ENCODE measurements at places on chromosomes 3 and 15.
A peak's percentile ranks its signal among the peaks of the same experiment; 100 is the strongest.

DNA sequence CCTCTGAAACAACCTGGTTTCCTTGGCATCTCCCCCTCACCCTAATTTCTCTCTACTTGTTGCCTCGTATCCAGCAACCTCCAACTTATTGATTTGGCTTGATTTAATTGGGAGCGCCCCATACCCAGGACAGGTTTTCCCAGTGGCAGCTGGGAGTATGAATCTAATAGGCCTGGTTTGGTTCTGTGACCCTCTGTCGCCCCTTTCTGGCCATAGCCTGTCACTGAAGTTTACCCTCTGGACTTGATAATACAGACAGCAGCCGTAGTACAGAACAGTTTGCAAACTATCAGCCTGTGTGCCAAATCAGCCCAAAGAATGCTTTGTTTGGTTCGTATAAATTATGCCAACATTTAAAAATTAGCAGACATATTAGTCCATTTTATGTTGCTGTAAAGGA, 525.1 kb upstream of the GOLIM4 start:
- H3K4me3 ChIP-seq: no peak overlapping the region
- no peaks in the 10 kb centered on the region for H3K4me1 ChIP-seq
- H3K36me3 ChIP-seq: no peaks in the 10 kb centered on the region
- H3K27me3 ChIP-seq: no peaks in the 10 kb centered on the region
- DNase-seq: peak; percentile 31

DNA sequence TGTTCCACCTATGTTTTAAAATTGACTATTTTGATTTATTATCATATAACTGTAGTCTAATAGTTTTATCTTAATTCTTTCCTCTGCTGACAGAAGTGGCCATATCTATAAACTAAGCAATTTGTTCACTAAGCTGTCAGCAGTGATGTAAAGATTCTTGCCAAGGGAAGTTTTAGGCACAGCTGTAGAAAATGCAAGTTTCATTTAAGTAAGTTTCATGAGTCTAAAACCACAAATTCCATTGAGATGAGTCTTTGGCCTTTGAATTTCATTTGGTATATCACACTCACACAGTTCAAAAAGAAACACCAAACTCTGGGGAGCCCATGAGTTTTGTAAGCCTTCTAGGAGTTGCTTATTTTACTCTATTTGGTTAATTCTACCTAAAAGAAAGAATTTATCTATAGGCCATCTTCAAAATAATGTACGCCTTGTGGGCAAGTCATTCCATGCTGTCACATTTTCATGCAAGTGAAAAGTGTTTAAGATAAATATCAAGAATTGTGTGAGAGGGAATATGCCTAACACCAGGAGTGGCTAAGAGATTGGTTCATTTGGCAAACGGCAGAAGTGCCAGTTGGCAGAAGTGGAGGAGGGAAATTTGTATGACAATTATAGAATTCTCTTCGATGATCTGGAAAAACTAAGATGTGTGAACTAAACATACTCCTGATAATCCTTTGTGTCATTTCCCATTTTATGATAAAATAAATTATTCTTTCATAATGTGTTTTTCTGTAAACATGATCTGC, 292.9 kb downstream of the ZIC4 start:
- DNase-seq: peak; percentile 89
- no peaks in the 10 kb centered on the region for H3K27me3 ChIP-seq
- H3K4me1 ChIP-seq: no peaks in the 10 kb centered on the region
- H3K4me3 ChIP-seq: no peak overlapping the region
- peak overlapping the region; percentile 92 for H3K27ac ChIP-seq

- peaks cover 30% of the 10 kb centered on the region for H3K36me3 ChIP-seq
- DNase-seq: no peak
- H3K4me3 ChIP-seq: no peak overlapping the region
Observed at GRCh38 chr3:47054412-47054811, 74.9 kb downstream of the NBEAL2 start.

- peaks cover 10% of the 10 kb centered on the region for H3K4me1 ChIP-seq
- no peak overlapping the region for H3K4me3 ChIP-seq
- no peaks in the 10 kb centered on the region for H3K27me3 ChIP-seq
- no peaks in the 10 kb centered on the region for H3K36me3 ChIP-seq
- H3K27ac ChIP-seq: peak overlapping the region; percentile 76
Observed at GRCh38 chr3:157122832-157123427, 37.0 kb downstream of the CCNL1 start.

GRCh38 chr3:29695201-29695600, 414.3 kb downstream of the RBMS3 start:
- peaks cover 1% of the 10 kb centered on the region for H3K4me1 ChIP-seq
- peak; percentile 53 for DNase-seq
- peak overlapping the region; percentile 38 for H3K4me3 ChIP-seq
- H3K36me3 ChIP-seq: peaks cover 3% of the 10 kb centered on the region
- no peaks in the 10 kb centered on the region for H3K27me3 ChIP-seq

DNA sequence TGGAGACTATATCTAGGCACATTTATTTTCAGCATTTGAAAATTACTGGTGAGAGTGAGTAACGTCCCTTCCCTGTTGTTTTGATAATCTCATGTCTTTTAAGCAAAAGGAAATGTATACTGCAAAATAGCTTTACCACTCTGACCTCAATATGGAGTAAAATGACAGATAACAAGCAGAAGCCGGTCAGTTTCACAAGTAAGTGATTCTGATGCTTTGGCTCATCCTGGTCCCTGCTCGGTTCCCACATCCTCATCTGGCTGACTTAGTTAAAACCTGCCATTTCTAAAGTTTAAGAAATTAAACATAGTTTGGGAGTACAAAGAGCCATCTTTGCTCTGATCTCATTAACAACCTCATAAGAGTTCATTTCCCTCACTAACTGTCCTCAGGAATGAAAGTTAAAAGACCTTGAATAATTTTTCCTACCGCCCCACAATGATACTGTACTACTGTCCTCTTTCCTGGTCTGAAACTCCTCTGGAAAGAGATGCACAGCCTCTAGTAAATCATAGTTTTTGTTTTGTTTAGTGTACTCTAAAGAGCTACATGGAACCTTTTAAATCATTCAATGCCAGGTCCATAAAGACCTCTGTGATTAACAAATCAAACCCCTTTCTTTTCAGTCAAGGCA, 72.3 kb upstream of the ICE2 start:
- no peak overlapping the region for H3K27ac ChIP-seq
- no peak overlapping the region for H3K4me3 ChIP-seq
- no peaks in the 10 kb centered on the region for H3K27me3 ChIP-seq
- no peak for DNase-seq
- H3K4me1 ChIP-seq: no peaks in the 10 kb centered on the region

DNA sequence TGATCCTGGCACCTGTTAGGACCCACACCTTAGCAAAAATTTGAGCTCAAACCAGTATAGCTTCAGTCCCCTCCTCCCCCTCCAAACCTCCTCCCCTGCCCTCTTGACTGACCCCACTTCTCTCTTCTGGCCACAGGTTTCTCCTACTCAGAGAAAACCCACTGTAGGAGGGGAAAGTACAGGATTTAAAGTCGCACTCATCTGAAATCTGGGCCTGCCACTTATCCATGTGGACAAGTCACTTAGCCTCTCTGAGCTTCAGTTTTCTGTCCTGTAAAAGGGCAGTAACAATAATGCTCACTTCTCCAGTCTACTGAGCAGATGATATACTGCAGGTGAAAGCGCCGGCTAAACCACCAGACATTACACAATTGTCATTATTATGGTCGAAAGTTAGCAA, 142.7 kb downstream of the MEGF11 start:
- H3K4me3 ChIP-seq: no peak overlapping the region
- no peaks in the 10 kb centered on the region for H3K4me1 ChIP-seq
- no peak for DNase-seq

DNA sequence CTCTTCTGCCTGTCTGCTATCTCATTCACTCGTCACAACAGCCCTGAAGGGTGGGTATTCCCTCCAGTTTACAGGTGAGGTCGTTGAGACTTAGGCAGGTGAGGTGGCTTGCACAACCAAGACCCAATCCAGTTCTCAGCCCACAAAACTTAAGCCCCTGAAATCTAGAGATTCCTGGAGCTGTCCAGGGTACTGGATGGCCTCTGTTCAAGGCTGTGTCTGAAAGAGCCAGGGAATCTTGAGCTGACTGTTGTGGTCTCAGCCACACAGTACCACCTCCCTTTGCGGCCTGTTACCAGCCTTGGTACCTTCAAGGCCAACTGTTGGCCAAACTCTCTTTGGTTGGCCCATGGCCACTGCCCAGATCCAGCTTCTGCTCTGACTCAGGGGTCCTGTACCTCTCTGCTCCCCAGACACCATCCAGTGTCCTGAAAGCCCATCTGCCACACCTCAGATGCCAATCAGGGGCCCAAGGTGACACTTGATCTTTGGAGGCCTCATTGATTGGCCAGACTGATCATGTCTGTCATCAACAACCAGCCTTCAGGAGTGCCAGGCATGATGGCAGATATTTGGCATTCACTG, 10.9 kb upstream of the FAM107A start:
- H3K36me3 ChIP-seq: no peaks in the 10 kb centered on the region
- H3K4me1 ChIP-seq: peaks cover 14% of the 10 kb centered on the region
- peaks cover 65% of the 10 kb centered on the region for H3K27me3 ChIP-seq
- H3K4me3 ChIP-seq: no peak overlapping the region

DNA sequence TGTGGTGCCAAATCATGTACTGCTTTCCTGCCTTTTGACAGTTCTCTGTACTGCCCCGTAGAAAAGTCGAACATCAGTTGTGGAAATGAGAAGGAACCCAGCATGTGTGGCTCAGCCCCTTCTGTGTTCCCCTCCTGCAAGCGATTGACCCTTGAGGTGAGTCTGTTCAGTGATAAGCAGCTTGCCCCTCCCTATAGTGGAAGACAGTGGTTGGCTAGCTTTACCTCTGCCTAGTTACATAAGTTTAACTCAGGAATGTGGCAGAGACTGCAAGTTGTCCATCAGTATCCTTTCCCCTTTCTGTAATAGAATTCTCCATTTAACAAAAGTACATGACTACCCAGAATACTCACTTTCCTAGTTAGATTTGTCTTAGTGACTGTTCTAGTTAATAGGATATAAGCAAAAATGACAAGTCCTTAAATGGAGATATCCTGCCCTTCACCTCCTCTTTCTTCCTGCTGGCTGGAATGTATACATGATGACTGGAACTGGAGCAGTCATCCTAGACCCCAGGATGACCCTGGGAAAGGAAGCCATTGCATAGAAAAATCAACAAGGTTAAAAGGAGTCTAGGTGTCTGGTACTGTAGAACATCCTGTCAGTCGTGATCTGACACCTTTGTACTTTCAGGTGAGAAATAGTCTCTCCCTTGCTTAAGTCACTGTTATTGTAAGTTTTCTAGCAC, 10.6 kb downstream of the SETMAR start:
- peaks cover 31% of the 10 kb centered on the region for H3K36me3 ChIP-seq
- no peaks in the 10 kb centered on the region for H3K27me3 ChIP-seq
- DNase-seq: no peak
- H3K27ac ChIP-seq: no peak overlapping the region

DNA sequence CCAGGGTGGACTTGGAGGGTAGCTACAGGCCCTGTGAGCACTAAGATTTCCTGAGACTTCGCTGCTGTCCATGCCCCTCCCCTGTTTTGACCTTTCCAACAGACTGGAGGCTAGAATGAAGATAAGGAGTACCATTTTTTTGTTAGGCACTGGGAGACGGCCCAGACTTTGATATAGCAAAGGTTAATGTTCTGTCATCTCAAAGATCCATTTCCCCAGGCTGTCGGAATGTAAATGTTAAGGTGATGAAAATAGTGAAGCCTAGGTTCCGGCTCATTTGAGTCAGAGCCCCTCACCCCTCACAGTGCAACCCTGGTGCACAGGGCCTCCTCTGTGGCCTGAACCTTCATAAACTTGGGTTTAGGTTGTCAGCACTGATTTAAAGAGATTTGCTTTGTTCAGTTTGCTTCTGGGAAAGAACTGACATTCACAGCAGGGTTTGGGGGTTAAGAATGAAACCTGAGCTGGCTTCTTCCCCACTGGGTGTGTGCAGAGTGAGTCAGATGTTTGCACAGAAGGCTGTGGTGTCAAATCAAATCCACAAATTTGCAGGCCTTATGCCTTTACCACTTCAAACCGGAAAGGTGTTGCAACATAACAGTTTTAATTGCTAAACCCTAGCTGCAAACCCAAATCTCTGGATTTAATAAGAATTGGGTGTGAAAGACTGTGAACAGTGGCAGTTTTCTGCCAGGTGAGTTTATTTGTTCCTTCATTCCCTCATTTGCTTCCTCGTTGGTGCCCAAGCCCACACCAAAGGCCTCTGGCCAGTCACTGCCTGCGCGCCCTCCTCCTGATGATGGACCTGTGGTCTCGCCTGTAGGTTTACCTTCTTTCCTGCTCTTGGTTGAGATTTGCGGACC, 20.6 kb upstream of the KCTD6 start:
- H3K4me1 ChIP-seq: peaks cover 17% of the 10 kb centered on the region
- H3K27ac ChIP-seq: peak overlapping the region; percentile 46
- no peak overlapping the region for H3K4me3 ChIP-seq
- peaks cover 10% of the 10 kb centered on the region for H3K27me3 ChIP-seq
- no peaks in the 10 kb centered on the region for H3K36me3 ChIP-seq
- peak; percentile 75 for DNase-seq

GRCh38 chr15:76994001-76994400, 925 bp upstream of the PSTPIP1 start:
- H3K27me3 ChIP-seq: no peaks in the 10 kb centered on the region
- H3K27ac ChIP-seq: no peak overlapping the region
- peaks cover 12% of the 10 kb centered on the region for H3K4me1 ChIP-seq
- H3K4me3 ChIP-seq: no peak overlapping the region
- no peaks in the 10 kb centered on the region for H3K36me3 ChIP-seq
- DNase-seq: no peak

DNA sequence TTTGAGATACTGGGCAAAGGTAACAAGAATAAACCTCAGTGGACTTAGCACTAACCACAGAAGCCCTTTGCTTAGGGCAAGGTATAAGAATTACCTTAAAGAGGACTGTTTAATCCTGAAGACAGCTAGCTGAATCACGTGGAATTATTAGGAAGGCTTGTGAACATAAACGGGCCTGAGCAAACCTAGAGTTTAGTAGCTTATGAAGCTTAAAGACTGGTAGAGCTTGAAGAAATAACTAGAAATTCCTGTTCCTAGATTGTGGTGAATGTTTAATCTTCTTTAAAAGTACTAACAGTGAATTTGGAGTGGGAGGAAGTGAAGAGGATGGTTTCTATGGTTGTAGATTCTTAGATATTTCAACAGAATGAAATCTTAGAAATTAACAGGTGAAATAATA, 428.9 kb upstream of the THRB start:
- DNase-seq: no peak
- no peaks in the 10 kb centered on the region for H3K27me3 ChIP-seq
- no peak overlapping the region for H3K27ac ChIP-seq
- no peaks in the 10 kb centered on the region for H3K36me3 ChIP-seq
- H3K4me1 ChIP-seq: no peaks in the 10 kb centered on the region

GRCh38 chr3:129343643-129344360, 65.1 kb downstream of the HMCES start:
- peak; percentile 39 for DNase-seq
- no peaks in the 10 kb centered on the region for H3K36me3 ChIP-seq
- peak overlapping the region; percentile 51 for H3K4me3 ChIP-seq
- peaks cover 12% of the 10 kb centered on the region for H3K4me1 ChIP-seq

DNA sequence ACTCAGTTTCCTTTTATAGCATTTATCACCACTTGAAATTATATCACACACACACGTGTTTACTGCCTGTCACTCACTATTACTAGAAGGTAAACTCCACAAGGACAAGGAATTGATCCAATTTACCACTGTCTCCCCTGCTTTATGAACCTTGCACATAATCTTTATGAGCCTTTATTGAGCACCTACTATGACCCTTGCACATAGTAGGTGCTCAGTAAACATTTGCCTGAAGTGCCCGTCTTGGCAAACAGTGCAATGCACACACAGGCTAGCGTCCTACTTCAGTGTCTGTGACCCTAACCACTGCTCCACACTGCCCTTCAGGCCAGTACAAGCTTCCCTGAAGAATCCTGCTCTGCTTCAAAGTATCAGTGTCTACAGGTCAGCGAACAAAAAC, 237.7 kb upstream of the TMC3 start:
- DNase-seq: no peak
- no peaks in the 10 kb centered on the region for H3K4me1 ChIP-seq
- no peaks in the 10 kb centered on the region for H3K36me3 ChIP-seq
- no peak overlapping the region for H3K4me3 ChIP-seq
